ENCODE measurements at places on chromosomes 7 and 10.
A peak's percentile ranks its signal among the peaks of the same experiment; 100 is the strongest.

DNA sequence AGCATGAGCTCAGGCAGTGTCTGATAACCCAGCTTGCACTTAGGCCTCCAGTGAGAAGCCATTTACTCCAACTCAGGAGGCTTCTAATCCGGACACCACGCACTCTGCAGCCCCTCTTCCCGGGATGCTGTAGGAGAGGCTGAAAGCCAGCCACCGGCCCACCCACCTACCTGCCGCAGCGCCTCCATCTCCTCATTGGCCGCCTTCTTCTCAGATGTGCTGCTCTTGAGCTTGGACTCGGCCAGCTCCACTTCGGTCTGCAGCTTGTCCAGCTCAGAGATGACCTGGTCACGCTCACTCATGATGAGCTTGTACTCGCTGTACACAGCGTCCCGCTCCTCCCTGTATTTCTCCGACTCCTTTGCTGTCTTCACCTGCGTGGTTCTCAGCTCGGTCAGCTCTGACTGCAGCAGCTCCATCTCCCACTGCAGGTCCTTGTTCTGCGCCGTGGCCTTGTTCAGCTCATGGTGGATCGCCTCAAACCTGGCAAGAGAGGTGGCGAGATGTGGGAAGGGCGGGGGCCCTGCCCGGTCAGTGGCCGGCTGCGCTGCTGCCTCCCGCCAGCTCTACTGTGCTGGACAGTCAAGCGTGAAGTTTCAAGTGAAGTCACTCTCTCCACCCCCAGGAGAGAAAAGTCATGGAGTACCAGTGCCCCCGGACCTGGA lies 84.7 kb downstream of the DLG5 start:
- no peak for DNase-seq

- DNase-seq, result peak; percentile 62
These were observed 7.0 kb upstream of the PDCD4 start for GRCh38 chr10:110864662-110865140.

- no peak for DNase-seq
These were observed 53.3 kb downstream of the NT5C2 start for GRCh38 chr10:103139803-103140202.

- no peak for DNase-seq
These were observed 18.8 kb upstream of the TLL2 start for GRCh38 chr10:96532523-96532922.

- DNase-seq, result no peak
These were observed 23.6 kb upstream of the HBP1 start for GRCh38 chr7:107145067-107145838.

DNA sequence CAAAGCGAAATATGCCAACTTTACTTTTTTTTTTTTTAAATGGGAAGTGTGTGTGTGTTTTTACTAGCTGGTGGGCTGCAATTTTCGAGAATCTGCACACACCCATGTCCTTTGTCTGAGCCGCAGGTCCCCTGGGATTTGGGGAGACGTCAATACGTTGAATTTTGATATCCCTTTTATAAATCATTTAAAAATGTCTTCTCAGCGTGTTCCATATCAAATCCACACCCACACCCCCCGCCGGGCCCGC lies 404 bp upstream of the FMC1 start:
- DNase-seq, result no peak

DNA sequence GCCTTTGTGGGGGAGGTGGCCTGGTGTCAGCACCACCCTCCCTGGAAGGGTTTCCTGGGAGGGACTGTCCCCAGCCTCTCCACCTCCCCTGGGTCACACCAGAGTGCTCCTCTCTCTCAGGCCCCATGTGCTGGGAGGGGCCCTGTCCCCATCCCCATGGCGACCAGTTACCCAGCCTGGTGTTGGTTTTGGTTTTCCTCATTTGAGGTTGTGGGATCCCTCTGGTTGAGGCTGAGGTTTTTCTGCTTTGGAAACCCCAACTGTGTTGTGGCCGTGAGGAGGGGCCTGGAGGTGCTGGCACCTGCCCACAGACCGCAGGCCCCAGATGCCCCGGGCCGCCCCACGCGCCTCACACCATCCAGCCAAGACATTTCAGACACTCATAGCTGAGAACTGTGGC lies 106.3 kb downstream of the GRK5 start:
- no peak for DNase-seq

- DNase-seq, result no peak
These were observed 121.9 kb upstream of the ODAD2 start for GRCh38 chr10:28120795-28121194.

All from cerebellum (tissue), 4 donors.